Cerebellar nuclear complex (tissue), 1 donor: ENCODE measurements at places on chromosomes 4 and X.

- DNase-seq = no peak
Measured at GRCh38 chr4:19478791-19479190, 772.9 kb upstream of the SLIT2 start.

- DNase-seq = no peak
Measured at GRCh38 chrX:43655151-43656004, 721 bp upstream of the MAOA start.

GRCh38 chrX:45295259-45295986 lies 94.7 kb upstream of the DIPK2B start:
- no peak for DNase-seq

DNA sequence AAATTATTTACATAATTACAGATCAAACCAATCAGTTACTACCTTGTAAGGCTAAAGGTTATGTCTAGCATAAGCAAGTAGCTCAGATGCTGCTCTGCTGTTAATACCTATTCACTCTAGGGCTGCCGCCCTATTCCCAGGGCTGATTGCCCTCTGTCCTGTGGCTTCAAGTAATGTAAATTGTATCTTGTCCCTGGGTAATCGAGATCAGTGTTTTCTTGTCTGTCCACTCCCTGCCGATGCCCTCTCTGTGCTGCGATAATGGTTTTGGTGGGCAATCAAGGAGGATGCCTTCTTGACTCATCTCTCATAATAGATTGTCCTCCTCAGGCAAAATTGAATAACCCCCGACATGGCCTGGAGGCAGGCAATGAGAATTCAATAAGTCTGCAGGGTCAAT lies 641.0 kb upstream of the PITX2 start:
- DNase-seq = no peak

- DNase-seq = no peak
Measured at GRCh38 chr4:11471618-11472017, 42.9 kb upstream of the HS3ST1 start.

DNA sequence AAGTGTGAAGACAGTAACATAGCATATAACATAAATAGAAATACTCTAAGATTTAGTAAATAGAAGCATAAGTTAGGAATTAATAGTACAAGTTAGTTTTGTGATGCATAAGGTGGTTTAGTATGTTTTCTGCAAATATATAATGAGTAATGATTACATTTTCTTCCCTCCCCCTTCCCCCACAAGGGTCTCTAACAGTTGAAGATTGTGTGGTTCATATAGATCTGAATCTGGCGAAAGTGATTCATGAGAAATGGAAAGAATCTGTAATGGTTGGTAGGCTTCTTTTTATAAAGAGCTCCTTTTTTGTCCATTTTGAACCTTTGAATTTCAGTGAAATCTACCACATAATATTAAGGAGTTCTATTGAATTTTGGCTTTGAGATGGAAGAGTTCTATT lies 66.3 kb downstream of the N4BP2 start:
- no peak for DNase-seq

GRCh38 chr4:1050486-1051213 lies 39.2 kb downstream of the FGFRL1 start:
- DNase-seq = no peak

- DNase-seq = no peak
Measured at GRCh38 chrX:40912576-40912975, 172.7 kb upstream of the USP9X start.

DNA sequence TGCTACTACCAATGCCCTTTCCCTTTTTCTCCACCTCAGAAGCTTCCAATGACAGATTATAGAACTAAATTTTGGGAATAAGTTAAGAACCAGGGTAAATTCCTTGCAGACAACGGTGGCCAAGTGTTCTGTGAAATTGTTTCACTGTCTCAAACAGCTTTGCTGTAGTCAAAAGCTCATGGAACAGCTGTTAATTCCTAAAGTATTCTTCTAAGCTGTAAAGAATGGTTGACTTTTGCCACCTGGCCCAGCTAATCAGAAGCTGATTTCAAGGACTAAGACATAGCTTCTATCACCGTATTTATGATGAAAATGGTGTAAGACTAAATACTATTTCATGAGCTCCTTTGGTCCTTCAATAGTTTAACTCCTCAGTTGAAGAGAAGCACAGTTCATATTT lies 297.5 kb downstream of the IL1RAPL2 start:
- no peak for DNase-seq

DNA sequence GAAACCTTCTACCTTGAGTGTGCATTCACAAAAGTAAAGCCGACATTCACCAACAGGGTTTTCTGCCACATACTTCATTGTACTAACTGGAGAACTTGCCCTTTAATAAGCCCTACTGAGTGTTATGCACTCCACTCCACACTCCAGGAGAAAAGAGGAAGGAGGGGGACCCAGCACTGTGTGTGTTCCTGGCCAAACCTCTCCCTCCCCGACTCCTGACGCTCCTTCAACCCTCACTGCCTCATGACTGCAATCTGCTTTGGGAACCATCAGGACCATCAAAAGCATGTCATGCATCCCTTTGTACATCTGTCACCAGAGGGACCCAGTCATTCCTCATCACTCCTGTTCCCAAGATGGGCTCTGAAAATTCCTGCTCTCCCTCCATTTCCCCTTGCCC lies 143.7 kb downstream of the RASL11B start:
- DNase-seq = no peak

DNA sequence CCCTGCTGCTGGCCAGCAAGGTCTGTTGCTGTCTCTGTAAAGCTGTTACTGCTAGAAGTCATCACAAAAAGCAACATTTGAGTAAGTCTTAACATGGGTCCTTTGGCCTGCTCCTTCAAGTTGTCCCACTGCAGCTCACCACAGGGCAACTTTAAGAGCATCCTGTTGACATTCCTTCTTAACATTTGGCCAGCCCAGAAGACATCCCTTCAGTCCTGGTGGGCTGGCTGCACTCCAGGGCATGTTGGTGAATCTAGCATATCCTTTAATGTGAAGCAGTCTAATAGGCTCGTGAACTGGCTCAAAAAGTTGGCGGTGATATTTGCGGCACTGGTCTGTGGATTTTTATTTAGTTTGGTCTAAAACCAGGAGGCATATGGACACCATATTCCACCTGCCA lies 92.2 kb upstream of the MAML3 start:
- no peak for DNase-seq

DNA sequence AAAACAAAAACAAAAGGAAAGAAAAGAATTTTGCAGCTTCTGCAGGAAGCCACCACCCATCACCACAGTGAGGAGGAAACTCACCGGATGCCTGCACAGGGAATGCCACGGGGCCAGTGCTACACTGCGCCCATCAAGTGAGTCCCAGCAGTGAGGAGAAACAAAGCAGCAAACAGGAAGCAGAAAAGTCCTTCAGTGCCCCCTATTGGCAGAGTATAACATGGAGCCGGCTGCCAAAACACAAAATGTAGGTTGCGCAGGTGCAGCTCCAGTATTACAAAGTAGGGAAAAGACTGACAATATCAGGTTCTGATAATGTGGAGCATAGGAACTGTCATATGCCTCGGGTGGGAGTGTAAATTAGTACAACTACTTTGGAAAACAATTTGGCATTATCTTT lies 23.3 kb upstream of the SCML2 start:
- no peak for DNase-seq

GRCh38 chrX:124392794-124393193 lies 46.4 kb downstream of the SH2D1A start:
- DNase-seq = no peak

- no peak for DNase-seq
Measured at GRCh38 chr4:110512901-110513300, 36.9 kb downstream of the ENPEP start.

DNA sequence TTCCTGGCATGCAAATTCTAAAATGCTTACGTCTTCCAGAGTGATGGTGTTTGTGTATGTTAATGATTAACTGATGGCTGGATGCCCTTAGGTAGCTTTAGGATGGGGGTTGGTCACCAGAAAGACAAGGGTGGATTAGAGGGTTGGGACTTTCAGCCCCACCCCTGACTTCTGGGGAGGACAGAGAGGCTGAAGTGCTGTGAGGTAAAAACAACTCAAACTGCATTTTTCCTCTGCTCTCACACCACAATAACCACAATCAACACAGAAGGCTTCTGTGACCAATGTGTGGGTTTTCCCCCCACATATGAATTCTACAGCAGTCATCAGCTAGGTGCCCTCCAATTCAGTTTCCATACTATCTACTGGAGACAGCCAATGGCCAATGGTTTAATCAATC lies 18.7 kb upstream of the DDIT4L start:
- DNase-seq = no peak

GRCh38 chrX:47191331-47191730 lies 2.3 kb upstream of the UBA1 start:
- no peak for DNase-seq

DNA sequence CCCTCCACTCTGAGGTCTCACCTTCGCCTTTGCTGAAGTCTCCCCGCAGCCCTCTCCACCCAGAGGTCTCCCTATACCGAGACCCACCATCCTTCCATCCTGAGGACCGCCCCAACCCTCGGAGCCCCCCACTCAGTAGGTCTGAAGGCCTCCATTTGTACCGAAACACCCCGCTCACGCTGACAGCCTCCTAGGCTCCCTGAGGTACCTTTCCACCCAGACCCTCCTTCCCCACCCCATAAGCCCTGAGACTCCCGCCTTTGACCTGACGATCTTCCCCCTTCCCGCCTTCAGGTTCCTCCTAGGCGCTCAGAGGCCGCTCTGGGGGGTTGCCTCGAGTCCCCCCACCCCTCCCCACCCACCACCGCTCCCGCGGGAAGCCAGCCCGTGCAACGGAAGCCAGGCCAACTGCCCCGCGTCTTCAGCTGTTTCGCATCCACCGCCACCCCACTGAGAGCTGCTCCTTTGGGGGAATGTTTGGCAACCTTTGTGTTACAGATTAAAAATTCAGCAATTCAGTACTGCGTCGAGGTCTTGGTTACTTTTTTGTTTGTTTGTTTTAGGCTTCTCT lies 5.0 kb downstream of the SOD3 start:
- no peak for DNase-seq

DNA sequence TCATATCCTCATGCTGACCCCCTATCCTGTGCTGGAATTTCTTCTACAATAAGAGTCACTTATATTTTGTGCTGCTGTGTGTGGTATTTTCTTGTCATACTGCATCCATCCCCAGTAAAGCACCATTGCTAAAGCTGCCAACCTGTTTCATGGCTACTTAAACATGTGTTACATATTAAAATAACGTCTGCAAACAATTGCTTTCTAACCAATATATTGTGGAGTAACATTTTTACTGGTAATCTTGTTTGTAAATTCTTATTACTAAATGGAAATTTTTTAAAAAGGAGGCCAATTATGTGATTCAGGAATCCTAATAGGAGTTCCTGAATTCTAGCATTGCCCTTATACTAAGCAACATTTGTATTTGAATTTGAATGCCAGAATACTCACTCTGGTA lies 160.3 kb upstream of the VEGFC start:
- DNase-seq = no peak

DNA sequence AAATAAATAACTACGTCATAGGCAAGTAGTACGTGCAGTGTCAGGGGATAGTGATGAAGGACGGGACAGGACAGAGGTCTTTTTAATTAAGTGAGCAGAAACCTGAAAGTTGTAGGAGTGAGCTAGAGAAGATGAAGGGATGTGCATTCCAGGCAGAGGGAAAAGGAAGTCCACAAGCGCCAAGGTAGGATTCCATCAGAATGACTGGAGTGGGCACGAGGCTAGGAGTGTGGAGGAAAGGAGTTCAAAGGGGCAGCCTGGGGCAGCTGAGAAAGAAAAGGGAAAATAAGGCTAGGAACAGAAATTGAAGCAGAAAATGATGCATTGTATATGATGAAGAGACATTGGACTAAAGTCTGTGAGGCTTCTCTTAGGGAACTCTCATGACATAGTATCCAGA lies 192.2 kb upstream of the TLL1 start:
- no peak for DNase-seq

GRCh38 chrX:150257353-150258175 lies 105.6 kb upstream of the MAMLD1 start:
- DNase-seq = no peak

- no peak for DNase-seq
Measured at GRCh38 chr4:74539044-74539790, 94.3 kb downstream of the AREG start.

- no peak for DNase-seq
Measured at GRCh38 chr4:3293401-3294391, 875 bp downstream of the RGS12 start.

DNA sequence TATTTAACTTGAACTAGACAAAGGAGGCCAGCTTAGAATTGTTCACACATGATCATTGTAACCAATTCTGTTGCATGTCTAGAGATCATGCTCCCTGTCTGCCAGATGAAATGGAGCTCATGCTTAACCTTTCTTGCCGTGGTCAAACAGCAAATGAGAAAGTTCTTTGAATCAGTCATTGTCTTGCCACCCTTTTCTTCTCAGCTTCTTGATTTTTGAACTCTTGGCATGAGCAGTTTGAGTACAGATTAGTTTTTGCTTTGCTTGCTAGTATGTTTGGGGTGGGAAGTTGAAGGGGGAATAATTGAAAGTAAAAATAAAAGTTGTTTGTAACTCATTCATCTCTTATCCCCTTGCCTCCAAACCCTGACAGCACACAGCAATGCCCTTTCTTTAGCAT lies 4.7 kb downstream of the MTM1 start:
- no peak for DNase-seq

DNA sequence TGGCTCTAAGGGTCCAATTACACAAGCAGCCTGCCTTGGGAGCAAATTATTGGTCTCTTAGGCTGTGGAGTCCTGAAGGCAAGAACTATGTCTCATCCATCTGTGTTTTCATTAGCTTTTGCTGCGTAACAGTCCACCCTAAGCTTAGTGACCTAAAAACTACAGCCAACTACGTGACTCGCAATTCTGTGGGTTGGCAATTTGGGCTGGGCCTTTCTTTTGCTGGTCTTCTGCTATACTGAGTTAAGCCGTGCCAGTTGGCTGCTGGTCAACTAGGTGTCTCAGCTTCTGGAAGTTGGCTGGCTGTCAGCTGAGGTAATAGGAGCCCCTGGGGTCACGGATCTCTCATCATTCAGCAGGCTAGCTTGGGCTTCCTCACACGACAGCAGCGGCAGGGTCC lies 205.6 kb upstream of the S100G start:
- DNase-seq = no peak

- no peak for DNase-seq
Measured at GRCh38 chrX:130330146-130330545, 9.6 kb upstream of the SLC25A14 start.

GRCh38 chr4:19844446-19844845 lies 407.3 kb upstream of the SLIT2 start:
- no peak for DNase-seq

GRCh38 chrX:139077281-139078250 lies 366.0 kb upstream of the FGF13 start:
- DNase-seq = no peak

DNA sequence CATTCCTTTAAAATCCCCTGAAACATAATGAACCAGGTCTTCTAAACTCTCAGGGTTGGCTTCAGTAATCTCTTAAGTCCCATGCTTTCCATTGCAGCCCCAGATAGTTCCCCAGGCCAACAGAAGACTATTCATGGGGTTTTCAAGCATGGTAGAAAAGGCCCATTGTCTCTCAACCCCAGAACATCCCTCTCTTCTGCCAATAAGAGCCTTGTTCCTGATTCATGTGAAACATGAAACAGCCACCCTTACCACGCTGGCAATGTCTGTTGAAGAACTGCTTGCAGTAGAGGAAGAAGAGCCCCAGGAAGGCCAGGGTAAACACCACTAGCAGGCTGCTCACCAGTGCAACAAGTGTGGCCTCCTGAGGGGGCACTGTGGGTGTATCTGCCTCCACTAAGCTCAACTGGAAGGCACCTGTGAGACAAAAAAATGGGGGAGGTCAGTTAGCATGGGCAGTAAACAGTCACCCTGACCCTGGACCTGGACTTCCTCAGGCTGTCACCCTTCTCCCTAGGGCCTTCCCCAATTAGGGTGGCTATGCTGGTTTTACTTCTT lies 36.4 kb downstream of the EDA2R start:
- no peak for DNase-seq
